AG10803 (cell line): ENCODE measurements at places on chromosomes 6 and 20.
A peak's percentile ranks its signal among the peaks of the same experiment; 100 is the strongest.

- peak; percentile 6 for DNase-seq
These were observed 19.1 kb upstream of the HLA-DQB1 start for GRCh38 chr6:32685603-32686002.

DNA sequence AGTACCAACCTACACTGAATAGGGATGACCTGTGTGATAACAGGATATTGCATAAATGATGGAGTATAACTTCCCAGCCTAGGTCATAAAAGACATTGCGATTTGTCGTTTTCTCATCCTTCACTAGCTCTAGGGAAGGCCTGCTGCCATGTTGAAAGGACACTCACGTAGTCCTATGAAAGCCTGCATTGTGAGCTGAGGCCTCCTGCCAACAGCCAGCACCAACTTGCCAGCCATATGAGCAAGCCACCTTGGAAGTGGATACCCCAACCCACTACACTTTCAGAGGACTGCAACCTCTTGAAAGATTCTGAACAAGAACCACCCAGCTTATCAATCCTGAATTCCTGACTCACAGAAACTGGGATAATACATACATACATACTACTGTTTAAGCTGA lies 3.5 kb upstream of the PANK2 start:
- DNase-seq, result no peak

DNA sequence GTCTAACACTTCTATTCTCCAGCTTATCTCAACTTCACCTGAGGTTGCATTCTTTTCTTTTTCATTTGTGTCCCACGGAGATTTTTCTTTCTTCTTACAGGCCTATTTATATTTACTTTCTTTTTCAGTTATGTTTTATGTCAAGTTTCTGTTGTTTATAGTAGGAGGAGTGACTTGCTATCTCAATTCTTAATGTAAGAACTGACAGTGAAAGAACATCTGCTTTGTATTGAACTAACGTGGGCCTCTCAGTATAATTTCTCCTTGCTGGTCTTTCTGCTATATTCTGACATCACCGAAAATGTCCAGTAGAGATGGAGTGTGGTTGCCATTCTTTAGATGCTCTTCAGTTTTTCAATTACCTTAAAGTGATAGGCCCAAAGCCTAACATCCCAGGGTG lies 521.7 kb downstream of the EPM2A start:
- DNase-seq, result no peak

DNA sequence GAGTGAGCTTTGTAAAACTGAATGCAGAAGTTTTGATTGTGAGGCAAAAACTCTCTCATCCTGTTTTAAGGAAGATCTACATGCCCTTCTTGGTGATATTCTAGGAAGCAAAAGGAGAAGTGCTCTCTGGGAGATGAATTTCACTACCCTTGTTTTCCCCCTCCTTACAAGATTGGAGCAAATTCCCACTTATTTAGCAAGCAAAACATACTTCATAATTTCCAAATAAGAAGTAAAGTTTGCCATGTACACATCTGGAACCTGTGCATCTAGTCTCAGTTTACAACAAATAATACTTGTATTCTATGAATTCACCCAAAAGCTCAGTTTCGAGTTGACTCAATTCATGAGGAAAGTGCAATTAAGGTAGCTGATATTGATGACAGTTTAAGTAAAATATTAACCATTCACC lies 27.6 kb upstream of the IFNGR1 start:
- DNase-seq, result no peak

GRCh38 chr20:50834599-50835005 lies 39.7 kb downstream of the BCAS4 start:
- peak; percentile 92 for DNase-seq

- DNase-seq, result no peak
These were observed 5.6 kb downstream of the MAP3K5 start for GRCh38 chr6:136786658-136787057.

DNA sequence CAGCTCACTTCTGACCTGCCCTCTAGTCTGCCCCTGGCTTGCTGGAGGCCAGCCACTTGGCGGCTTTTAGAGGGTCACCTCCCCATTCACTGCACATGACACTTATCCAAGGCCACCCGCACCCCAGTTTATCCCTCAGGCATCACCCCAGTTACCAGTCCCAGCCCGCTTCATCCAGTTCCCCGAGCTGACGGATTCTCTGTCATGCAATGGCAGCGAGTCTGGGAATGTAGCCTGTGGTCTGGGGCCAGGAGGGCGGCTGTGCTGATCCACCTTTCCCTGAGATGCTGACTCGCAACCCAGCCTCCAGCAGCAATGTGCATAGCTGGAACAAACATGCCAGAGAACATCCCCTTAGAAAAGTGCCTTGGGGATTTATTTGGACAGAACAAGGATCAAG lies 25.8 kb downstream of the SYNDIG1 start:
- DNase-seq, result no peak

- no peak for DNase-seq
These were observed 31.5 kb downstream of the ARHGAP18 start for GRCh38 chr6:129678463-129678862.

DNA sequence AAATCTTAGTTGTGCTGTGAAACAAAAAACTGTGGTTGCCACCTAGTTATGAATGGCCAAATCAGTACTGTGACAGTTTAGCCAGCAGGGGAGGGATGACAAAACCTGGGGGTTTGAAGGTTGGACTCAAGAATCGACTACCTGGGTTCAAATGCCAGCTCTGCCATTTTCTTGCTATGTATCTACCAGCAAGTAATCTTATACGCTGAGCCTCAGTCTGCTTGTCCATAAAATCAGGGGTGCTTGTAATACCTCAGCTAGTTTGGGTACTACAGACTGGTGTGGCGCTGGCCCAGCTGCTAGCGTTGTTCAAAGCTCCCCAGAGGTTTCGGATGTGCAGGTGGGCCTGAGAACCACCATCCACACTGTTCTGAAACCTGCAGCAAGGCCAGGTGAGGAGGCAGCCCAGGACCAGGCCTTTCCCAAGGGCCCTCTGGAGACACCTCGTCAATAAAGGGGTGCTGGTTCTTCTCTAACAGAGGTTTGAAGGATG lies 40.4 kb downstream of the TRAM2 start:
- DNase-seq, result no peak

- DNase-seq, result peak; percentile 74
These were observed 87.1 kb upstream of the GJE1 start for GRCh38 chr6:142045380-142046278.

- no peak for DNase-seq
These were observed 60.8 kb downstream of the DNAH8 start for GRCh38 chr6:38775870-38776269.

- DNase-seq, result no peak
These were observed 19.7 kb downstream of the VAPB start for GRCh38 chr20:58408603-58409246.

DNA sequence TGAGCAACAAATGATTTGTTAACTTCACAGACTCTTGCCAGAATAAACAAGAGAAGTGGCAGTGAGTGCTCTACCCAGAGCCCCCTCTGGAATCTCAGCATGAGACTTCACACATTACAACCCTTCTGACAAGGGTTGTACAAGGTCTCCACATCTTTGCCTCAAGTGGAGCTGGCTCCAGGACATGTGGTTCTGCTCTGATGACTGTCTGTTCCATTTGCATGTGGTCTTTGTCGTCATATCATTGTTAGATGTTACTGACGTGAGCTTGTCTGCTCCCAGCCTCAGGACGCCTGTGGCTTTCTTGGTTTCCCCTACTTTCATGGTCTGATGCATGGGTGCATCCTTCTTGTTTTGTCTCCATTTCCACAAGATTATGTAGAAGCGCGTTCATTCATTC lies 115.0 kb downstream of the SLC24A3 start:
- DNase-seq, result no peak

DNA sequence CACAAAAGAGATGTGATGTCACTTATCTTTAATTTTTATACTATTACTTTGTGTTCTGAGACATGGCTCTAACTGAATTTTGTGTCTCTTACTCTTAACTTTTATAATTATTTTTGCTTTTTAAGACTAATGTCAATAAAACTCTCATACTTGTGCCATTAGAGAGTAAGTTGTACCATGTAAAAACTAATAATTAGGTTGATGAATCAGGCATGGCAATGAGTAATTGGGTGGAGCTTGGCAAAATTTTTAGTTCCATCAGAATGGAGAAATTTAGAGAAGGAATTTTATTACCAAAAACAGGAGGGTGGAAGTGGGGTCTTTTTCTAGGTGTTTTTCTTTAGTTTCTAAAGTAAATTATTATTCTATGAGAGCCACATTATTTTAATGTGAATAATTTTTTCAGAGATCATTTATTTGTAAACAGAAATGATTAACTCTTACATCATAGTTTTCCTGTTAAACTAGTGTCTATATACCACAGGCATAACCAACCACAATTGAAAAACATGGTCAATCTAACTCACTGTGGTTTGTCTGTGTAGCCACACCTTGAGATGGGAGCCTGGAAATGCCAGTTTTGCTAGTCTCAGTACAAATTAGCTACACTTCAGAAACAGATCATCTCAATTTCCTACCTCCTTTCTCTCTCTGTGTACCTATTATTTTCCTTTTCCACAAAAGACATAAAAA lies 51.8 kb downstream of the ELOVL4 start:
- DNase-seq, result no peak

GRCh38 chr6:154605882-154606370 lies 95.4 kb upstream of the CNKSR3 start:
- DNase-seq, result no peak

DNA sequence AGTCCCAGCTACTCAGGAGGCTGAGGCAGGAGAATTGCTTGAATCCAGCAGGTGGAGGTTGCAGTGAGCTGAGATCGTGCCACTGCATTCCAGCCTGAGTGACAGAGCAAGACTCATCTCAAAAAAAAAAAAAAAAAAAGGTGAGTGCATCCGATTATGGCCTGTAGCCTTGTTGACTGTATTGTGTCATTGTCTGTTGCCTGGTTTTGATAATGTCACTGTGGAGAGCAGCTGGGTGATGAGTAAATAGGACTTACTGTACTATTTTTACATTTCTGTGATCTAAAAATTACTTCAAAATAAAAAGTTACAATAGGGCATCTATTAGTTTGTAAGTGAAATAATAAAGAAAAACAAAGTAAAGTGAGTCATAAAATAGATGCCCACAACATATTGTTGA lies 134.1 kb upstream of the SALL4 start:
- DNase-seq, result no peak
